ENCODE measurements at places on chromosomes 11 and 22.

DNA sequence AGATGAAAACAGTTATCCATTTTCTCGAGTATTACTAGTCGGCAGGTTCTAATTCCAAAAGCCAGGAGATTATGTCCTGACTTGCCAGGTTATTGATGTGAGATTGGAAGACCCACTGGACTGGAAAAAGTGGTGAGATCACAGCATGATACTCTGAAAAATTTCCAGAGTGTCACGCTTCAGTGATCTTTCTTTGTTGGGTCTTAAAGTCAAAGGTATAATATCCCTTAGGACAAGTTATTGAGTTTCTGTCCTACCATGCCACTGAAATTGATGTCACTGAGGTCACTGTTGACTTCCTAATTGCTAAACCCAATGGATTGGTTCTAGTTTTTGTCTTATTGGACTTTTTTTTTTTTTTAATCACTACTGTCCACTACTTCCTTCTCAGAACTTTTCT, 104.5 kb upstream of the GRAMD1B start:
- no peak for DNase-seq

DNA sequence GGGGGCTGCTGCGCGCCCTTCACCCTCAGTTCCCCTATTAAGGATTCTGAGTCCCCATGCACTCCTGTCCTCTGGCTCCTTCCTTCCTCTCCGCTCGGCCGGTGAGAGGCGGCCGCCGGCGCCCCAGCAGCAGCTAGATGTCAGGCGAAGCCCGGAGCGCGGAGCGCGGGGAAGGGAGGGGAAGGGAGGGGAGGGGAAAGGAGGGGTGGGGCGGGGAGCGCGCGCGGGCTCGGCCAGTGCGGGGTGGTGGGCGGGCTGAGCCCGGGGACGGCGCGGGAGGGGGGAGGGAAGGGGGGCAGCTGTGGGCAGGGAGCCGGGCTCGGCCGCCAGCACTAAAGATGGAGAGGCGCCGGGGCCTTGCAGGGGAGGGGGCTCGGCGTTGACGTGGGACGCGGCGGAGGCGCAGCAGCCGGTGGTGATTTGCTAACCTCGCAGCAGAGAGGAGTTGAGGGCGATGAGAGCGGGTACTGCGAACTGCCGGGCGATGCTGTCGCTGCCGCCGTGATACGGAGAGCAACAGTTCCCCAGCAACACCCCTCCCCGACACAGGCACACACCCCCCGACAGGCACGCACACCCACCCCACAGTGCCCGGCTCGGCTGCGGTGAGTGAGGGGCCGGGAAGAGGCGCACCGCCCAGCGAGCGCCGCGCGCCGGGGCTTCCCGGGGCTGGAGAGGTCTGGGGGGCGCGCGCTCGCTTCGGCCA, at the start of gene ZBTB16:
TSS of gene ZBTB16 (plus strand) at position 434 of the 706 bp plus-strand sequence. CDS start 3,590 bp downstream, outside the sequence.
- peak; percentile 39 for DNase-seq

DNA sequence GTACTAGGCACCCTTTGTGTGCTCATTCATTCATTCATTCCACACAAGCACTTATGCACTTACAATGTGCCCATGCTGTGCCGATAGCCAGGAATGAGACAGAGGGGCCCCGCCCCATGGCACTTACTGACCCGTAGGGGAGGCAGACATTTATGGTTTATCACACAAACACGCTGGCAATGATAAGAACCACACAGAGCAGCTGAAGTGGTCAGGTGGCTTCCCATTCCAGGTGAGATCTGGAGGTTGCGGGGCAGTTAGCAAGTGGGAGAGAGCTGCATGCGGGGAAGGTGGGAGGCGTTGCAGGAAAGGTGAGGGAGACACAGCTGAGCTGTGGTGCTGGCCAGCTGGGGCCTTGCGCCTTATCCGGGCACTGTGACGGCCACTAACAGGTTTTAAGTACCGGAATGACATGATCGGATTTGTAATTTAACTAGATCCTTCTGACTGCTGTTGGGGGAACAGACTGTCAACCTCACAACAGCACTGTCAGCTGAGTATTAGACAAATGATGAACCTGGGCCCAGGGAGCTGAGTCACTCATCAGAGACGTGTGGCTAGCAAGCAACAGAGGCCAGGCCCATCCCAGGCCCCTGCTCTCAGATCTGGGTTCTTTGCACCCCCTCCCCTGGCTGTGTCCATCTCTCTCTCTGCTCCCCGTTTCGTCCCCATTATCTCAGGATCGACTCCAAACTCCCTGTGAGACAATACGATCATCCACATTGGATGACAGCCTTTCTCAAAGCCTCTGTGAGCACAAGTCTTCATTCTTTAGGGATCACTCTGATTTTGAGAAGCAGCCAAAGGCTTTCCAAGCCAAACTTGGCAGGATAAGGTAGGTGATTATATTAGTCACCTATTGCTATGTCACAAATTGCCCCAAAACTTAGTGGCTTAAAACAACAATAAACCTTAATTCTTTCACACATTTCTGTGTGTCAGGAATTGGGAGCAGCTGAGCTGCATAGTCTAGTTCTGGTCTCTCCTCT, 28.4 kb downstream of the RASD2 start:
- no peak for DNase-seq

GRCh38 chr11:117495357-117495756, 167.7 kb downstream of the CEP164 start:
- no peak for DNase-seq

- DNase-seq, result no peak
These were observed 523.7 kb downstream of the INSC start for GRCh38 chr11:15638386-15638787.

All from stimulated activated CD4-positive, alpha-beta T cell treated with anti-CD3 and anti-CD28 coated beads, Interleukin-1b, Interleukin-23, amount 100 ng/mL, for 4 hours (primary cell).